Aorta (tissue), 5 donors: ENCODE measurements at places on chromosomes 7 and 10. TPM values are rescaled to one million over a fixed set of nuclear protein-coding genes. Genes with fewer than 3 reads are reported as not detected.

IL2RA gene
- total RNA-seq, result 2.4 TPM

DLX5 gene
- total RNA-seq, result 1.4 TPM

GIMAP7 gene
- total RNA-seq, result 41.8 TPM

DNA sequence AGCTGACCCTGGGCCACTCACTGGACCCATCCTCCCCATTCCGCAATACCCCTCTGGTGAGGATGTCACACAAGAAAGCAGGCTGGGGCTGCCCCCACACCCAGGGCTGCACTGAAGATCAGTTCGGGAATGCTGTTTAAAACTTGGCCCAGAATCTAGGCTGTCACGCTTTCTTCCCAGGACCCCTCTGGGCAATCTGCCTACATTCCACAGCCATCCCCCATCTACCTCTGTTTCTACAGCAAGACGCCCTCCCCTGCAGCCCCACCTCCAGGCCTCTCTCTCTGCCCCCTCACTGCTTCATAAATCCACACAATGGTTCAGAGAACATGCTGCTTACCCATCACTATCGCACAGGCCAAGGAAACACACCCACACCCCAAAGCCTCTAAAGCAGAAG, 36.1 kb downstream of the XPNPEP1 start:
- no peaks in the 10 kb centered on the region for H3K27me3 ChIP-seq
- no peaks in the 10 kb centered on the region for H3K4me1 ChIP-seq
- no peak overlapping the region for H3K4me3 ChIP-seq
- DNase-seq, result no peak
- no peak overlapping the region for H3K27ac ChIP-seq

DNA sequence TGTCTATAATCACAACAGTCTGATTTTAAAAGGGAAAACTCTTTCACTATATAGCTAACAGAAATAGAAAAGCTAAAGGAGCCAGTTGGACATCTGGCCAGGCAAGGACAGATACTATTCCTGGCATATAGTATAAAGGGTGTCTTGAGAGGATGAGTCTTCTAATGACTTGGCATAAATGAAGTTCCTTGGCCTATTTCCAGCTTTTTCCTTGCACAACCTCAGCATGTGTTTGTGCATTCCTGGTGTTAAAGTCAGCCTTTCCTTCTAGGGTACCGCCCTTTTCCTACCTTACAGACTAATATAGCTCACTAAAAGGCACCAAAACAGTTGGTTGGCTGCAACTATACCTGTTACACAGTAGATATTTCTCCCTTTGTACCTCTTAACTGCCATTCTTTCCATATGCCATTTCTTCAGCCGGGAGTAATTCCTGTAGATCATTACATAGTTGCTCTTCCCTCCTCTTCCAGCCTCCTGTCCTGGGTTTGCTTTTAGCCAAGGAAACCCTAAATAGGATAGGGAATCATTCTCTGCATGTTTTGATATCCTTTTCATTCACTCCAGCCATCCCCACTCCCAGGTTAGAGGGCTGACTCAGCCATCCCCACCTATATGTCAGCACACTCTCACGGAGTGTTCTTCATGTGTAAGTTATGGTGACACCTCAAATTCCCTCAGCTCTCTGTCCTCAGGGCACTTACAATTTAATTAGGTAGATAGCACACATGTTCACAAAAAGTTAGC, 102.1 kb upstream of the MDFIC start:
- H3K4me1 ChIP-seq, result peaks cover 6% of the 10 kb centered on the region
- no peak overlapping the region for H3K27ac ChIP-seq
- no peak overlapping the region for H3K4me3 ChIP-seq

- H3K36me3 ChIP-seq, result no peaks in the 10 kb centered on the region
- DNase-seq, result no peak
- H3K4me1 ChIP-seq, result no peaks in the 10 kb centered on the region
- H3K4me3 ChIP-seq, result no peak overlapping the region
- no peak overlapping the region for H3K27ac ChIP-seq
- H3K27me3 ChIP-seq, result no peaks in the 10 kb centered on the region
Measured at GRCh38 chr10:84938117-84938905, 609.9 kb downstream of the CCSER2 start.

DNA sequence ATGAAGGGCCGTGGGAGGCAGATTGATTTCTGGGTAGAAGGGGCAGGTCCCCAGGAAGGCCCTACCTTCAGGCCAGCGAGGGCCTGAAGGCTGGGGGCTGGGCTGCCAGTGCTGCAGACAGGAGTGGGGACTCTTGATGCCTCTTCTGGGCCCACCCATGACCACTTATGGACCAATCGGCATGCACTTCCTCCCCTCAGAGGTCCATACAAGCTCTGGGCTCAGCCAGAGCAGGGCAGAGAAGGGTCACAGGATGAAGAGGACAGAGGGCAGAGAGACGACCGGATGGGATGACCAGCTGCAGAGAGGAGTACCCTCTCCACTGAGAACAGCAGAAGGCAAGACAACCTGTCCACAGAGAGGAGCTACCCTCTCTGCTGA, 120.1 kb downstream of the DYNC2I1 start:
- H3K4me1 ChIP-seq, result no peaks in the 10 kb centered on the region
- no peak overlapping the region for H3K27ac ChIP-seq
- H3K36me3 ChIP-seq, result no peaks in the 10 kb centered on the region
- no peak for DNase-seq

- no peaks in the 10 kb centered on the region for H3K27me3 ChIP-seq
- H3K4me3 ChIP-seq, result no peak overlapping the region
- no peaks in the 10 kb centered on the region for H3K4me1 ChIP-seq
Measured at GRCh38 chr10:94355841-94356240, 6.9 kb downstream of the NOC3L start.

DNA sequence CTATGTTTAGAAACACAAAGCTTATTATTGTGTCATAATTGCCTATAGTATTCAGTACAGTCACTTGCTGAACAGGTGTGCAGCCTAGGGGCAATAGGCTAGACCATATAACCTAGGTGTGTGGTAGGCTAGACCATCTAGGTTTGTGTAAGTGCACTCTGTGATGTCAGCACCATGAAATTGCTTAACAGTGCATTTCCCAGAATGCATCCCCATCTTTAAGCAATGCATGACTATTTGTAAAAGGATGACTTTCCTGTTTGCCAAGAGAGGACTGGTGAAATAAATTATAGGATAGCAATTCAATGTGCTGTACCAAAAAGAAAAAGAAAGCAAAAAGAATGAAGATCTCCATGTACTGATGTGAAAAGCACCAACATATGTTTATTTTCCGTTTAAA, 288.7 kb upstream of the AUTS2 start:
- H3K4me3 ChIP-seq, result no peak overlapping the region
- no peak for DNase-seq
- no peaks in the 10 kb centered on the region for H3K36me3 ChIP-seq
- H3K27me3 ChIP-seq, result no peaks in the 10 kb centered on the region
- no peak overlapping the region for H3K27ac ChIP-seq
- no peaks in the 10 kb centered on the region for H3K4me1 ChIP-seq

DNA sequence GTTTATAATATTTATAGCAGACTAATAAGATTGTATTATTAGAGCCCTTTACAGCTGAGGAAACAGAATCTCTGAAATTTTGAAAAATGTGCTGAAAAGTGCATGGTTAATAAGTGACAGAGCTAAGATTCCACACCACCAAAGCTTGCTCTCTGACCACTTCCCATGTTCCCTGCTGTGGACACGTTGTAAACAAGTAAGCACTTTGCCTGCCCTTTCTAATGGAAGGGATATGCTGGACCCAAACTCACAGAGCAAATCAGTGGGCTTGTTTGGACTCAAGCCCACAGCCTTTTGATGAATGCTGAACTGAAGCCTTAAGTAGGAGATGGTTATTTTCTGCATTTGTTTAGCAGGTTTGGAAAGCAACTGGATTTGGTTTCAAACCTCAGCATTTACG, 214.0 kb upstream of the TMEM72 start:
- H3K27ac ChIP-seq, result no peak overlapping the region
- H3K4me3 ChIP-seq, result no peak overlapping the region
- H3K36me3 ChIP-seq, result no peaks in the 10 kb centered on the region
- H3K4me1 ChIP-seq, result no peaks in the 10 kb centered on the region
- H3K27me3 ChIP-seq, result peaks cover 3% of the 10 kb centered on the region
